ENCODE measurements at places on chromosomes 3 and 15.

GRCh38 chr3:95613993-95614392, 1200.4 kb upstream of the EPHA6 start:
- DNase-seq: no peak

DNA sequence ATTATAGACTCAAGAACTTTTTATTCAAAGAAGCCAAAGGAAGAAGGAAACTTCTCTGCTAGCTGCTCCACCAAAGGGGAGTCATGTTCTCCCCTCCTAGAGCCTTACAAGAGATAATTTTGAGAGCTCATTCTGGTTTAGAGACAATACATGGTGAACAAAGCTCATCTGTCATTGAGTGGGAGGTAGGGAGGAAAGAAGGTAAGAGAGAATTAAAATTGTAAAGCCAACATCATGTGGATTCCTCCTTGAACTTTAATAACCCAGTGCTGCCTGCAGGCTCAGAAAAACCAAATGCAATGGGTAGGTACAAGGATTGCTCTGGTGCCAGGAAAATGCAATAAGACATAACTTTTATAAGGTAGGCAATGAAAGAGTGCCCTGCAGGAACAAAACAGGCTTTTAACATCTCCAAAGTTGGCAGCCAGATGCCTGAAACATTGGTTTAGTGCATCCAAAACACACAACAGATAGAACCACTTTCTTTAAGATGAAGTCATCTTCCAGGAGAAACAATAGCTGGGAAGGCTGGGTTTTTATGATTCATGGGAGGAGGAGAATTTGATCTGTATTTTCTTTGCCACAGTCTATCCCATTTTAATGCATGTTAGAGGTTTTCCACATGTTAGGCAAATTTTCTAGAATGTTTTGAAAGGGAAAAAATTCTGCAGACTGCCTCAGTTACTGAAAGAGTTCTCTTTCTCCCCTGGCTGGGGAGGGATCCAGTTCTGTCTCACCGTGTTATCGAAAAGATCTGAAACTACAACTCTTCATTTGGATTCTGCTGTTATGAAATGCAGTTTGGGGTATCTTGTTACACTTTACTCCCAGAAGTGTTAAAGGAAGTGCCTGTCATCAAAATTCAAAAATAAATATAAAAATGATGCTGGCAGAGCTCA, 11.3 kb upstream of the ARHGEF3 start:
- no peak for DNase-seq

DNA sequence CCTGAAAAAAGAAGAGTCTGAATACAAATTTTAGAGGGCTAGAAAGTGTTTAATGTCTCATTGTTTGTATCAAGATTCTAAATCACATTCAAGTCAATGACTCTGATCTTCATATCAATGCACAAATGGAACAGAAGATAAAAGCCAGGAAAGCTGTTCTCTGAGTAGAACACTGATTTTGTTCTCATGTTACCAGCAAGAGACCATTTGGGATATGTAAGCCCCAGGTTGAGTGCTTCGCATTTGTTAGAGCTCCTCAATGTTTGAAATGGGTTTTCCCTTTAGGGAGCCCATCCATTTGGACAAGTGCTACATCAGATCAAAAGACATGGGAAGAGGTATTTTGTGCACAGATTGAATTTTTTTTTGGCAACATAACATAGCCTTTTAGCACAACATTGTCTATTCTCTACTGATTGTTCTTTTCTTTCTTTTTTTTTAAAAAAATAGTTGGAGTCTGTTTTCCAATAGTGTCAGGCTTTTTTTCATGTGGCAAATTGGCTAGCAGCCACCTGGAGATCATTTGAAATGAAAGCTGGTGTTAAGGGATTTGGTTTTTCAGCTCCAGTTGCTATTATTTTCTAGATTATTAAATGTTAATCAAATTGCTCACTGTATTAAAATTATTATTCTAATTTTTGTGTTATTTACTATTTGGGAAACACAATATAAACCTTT, 74.5 kb upstream of the ZPLD1 start:
- no peak for DNase-seq

DNA sequence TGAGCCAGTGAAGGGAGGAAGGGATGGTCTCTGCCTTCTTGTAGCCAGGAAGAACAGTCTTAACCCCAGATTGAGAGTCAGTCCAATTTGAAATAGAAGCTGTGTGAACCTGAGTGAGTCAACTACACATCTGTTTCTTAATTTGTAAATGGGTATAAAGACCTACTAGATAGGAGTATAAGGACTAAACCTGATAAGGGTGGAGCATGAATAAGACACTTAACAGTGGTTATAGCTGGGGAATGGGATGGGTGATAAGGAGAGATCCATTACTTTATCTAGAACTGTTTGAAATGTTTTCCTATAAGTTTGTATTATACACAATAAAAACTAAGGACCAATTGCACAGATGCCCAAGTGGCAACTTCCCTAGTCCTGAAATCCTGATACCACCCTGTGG, 1.4 kb downstream of the MAN2C1 start:
- no peak for DNase-seq

GRCh38 chr15:89329329-89330084, 5.1 kb downstream of the POLG start:
- DNase-seq: peak; percentile 39

Data from CD4-positive, alpha-beta T cell treated with Interleukin-10 for 1 hour (primary cell).